Dermis blood vessel endothelial cell (primary cell): ENCODE measurements at places on chromosomes 3 and 15.

- DNase-seq: peak; percentile 57
Observed at GRCh38 chr3:169558371-169558770, 105.1 kb downstream of the MECOM start.

DNA sequence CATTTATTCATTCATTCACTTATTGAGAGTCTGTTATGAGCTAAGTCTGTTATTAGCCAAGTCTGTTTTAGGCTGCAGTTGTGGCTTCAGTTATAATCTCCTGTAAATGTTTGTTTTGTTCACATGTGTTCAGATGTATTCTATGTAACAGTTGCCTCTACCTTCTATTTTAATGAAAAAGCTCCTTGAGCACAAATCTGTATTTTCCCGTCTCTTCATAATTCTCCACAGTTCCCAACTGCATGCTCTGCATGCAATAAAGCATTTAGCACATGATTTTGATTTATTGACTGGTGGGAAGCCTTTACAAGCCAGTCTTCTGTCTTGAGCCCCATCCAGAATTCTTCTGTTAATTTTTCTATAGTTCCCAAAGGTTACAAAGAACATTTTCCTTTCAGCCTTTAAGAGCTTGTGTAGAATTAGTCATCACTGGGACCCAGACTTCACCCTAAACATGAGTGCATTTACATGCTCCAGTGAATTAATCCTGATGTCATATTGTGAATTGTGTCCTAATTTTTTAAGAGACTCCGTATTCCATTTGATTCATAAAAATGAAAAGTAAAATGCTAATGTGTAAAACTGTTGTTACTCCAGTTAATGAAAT, 122.3 kb upstream of the NR2E3 start:
- DNase-seq: no peak

- DNase-seq: peak; percentile 71
Observed at GRCh38 chr3:174949523-174949922, 90.4 kb downstream of the NAALADL2 start.

DNA sequence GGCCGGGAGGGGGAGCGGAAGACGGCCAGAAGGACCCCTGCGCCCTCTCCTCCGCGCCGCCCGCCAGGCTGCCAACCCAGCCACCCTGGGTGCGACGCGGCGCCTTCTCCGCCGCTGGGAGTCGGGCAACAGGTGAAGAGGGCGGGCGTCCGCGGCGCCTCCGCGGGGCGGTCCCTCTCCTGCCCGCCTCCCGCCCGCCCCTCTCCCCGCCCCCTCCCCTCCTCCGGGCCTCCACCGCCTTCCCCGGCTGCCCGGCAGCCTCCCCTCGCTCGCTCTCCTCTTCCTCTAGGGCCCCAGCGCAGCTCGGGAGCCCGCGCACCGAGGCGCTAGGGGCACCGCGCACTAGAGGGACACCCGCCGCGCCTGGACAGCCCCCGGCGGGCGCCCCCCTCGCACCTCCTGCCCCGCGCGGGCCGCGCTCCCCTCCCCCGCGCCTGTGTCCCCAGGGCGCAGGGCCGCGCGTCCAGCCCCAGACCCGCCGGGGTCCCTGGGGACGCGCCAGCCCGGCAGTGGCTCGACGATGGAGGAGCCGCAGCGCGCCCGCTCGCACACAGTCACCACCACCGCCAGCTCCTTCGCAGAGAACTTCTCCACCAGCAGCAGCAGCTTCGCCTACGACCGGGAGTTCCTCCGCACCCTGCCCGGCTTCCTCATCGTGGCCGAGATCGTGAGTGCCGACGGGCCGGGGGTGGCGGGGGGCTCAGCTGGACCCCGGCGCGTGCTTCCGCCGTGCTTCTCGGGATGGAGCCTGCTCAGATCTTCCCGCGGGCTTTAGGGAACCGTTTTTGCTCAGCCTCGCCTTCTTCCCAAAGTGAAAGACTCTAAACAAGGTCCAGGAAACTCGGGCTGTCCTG, at the start of gene CMTM8:
TSS of gene CMTM8 (plus strand) at position 228 of the 854 bp plus-strand sequence. CDS start at position 521, 293 bp downstream.
- peak; percentile 66 for DNase-seq

DNA sequence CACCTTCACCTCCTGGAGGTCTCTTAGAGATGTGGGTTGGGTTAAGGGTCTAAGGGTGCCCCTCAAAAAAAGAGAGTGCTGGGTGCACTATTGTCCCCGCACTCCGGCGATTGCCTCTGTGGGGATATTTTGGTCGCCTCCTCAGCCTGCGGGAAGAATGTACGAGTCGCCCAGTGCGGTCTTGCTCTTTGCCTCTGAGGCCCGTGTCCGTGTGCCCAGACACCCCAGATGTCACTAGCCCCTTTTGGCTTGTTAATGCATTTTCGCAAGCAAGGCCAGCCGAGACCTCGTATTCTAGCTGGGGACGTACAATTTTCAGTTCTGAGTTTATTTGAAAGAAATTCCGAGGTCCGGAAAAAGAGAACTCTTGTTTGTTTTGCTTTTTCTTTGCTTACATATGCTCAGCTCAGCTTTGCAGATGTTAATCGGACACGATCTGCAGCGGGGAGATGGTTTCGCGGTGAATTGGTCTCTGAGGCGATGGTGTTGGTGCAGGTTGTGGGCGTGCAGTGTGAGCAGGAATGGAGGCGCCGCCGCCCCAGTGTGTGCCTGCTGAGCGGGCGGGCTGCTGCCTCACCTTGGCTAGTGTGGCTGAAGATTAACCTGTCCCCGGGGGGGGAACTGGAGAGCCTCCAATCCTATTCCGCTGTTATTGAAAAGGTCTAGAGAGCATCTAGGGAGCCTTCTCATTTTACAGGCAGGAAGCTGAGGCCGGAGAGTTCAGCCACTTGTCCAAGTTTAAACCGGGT, 1.4 kb downstream of the ST6GAL1 start:
- DNase-seq: peak; percentile 53

DNA sequence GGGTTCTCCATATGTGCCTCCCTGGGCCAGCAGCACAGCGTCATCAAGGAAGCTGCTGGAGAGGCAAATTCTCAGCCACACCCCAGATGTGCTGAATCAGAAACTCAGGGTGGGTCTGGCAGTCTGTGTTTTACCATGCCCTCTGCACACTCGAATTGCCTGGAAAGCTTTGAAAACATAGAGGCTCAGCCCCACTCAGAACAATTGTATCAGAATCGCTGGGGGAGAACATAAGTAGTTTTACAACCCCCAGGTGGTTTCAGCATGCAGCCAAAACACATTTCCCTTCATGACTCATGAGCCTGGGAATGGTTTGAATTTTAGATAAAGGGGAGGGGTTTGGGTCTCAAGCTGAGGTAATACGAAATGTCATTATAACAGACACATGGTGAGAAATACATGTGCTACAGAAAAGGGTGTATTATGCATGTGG, 9.6 kb downstream of the TGM4 start:
- peak; percentile 95 for DNase-seq

- no peak for DNase-seq
Observed at GRCh38 chr15:76791511-76791910, 113.6 kb downstream of the SCAPER start.

DNA sequence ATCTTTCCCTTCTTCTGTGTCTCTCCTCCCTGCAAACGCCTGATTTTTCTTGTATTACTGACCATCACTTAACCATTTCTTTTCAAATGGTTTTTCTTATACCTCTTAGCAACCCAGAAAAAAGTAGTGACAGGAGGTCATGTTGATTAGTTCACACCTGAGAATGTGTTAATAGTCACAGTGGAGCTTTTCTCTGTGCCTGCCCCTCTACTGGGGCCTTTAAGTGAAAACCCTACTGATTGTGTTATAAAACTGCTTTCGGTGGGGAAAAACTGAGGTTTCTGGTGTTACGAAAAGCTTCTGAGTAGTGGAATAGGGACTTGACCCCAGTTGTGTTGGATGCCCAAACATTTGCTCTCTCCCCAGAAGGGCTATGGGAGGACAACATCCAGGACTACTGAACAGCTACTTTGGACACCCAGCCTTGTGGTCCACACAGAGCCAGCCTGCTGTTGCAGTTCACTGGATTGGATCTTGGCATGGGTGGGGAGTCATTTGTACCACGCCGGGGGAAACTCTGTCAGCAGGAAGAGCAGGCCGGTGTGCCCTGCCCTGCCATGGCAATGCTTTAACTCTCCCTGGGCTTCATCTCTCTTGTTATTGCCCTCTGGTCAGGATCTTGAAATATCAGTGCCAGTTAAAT, 10.3 kb downstream of the GPR87 start:
- DNase-seq: no peak

DNA sequence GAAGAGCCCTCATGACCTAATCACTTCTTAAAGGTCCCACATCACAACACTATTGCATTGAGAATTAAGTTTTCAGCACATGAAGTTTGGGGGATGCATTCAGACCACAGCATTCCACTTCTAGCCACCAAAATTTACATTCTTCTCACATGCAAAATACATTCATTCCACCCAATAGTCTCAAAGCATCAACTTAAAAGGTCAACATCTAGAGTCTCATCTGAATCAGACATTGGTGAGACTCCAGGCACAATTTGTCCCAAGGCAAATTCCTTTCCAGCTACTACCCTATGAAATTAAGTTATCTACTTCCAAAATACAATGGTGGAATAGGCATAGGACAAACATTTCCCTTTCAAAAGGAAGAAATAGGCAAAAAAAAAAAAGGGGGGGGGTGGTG, 64.9 kb downstream of the PLSCR2 start:
- DNase-seq: no peak

DNA sequence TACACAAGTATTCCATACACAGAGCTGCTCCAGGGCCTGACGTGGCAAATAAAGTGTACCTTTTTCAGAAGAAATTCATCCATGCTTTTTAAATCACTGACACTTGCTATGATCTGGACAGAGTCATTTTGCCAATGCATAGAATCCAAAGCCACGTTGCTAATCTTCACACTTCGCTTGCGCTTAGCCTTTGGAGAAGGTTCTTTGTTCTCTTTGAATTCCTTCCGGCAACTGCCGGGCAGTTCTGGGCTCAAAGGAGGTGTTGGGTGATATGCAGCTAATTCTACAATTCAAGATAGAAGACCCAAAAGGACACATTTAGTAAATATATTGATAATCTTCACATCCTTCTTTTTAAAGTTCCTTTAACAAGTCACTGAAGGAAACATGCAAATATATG, 69.9 kb downstream of the NR2E3 start:
- DNase-seq: no peak

DNA sequence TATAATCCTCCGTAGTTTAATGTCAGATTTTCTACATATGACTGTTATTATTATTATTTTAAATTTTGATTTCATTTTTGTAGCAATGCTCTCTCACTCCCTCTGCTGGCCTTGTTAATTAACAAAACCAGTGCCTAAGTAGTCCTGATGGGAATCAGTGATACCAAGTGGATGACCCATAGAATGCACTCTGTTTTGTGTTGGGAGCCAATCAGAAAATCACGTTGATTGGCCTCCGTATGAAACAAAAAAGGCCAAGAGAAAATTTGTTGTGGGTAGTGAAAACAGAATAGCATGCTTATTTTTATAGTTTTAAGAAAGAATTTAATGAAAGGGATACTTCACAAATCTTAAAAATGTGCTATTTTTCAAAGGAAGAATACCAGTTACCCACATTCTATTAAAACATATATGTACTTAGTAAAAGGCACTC, 34.4 kb upstream of the MEIS2 start:
- DNase-seq: peak; percentile 70

DNA sequence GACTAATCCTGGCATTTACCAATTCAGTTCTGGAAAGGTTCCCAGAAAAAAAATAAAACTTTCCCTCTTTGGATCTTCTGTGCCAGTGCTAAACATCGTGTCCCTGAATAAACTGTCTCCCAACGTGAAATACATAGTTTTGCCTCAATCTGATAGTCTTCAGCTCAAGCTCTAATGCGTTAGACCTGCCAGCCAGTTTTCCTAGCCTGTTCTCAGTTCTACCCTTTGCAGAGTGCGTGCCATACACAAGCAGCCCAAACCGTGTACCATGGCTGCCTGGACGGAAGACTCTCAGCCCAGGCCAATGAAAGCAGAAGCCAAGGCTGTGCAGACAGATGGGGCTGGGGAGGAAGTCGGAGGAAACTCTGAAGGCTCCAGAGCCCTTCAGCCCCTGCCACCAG, 11.4 kb upstream of the OCA2 start:
- DNase-seq: no peak

- DNase-seq: peak; percentile 2
Observed at GRCh38 chr15:73325191-73325861, 43.4 kb downstream of the HCN4 start.

DNA sequence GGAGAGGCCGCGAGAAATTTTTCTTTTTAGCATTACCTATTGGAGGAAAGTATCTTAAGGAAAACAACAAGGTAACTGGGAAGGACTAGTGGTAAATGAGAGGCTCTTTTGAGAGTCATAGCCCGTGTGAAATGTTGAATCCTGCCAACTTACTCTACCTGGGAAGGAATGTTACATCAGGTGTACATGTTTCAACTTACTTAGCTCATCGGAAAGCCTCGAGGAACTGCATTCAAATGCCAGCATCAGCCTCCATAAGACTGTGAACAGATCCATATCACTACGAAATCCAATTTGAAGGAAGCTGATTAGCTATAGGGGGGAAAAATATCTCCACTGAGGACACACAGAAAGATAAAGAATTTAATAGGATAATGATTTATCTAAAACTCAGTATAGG, 72.3 kb upstream of the PDZRN3 start:
- no peak for DNase-seq

GRCh38 chr3:50606596-50606995, 5.0 kb downstream of the CISH start:
- no peak for DNase-seq

DNA sequence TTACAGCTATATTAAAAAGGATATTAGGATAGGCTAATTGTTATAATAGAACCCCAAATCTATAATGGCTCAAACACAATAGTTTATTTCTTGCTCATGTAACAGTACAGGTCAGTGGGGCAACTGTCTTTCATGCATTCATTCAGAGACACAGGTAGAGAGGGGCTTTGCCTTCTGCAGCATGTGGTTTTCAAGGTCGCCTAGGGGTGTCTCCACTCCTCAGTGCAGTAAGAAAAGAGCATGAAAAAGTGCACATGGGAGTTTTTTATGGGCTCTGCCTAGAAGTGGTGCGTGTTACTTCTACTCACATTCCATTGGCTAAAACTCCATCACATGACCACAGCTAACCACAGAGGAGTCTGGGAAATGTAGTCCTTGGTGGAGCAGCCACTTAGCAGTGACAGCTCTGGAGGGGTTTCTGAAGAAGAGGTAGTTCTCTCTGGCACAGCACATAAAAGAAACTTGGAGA, 1.8 kb downstream of the ZBTB38 start:
- peak; percentile 95 for DNase-seq

DNA sequence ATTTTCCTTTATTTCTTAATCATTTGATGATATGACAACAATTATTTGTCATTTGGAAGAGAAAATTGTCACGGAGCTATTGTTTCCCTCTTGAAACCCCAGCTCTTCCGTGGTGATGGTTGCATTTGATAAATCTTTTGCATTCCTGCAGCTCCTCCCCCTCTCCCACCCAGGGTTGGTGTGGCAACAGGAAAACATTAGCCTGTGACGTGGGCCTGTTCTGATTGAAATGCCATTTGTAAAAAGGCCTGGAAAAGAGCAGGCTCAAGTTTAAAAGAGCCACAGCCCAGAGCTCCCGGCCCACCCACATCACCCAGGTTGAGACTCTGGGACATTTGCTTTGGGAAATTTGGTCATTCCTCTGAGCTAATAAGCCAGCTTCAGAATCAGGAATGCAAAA, 282.5 kb downstream of the RPLP1 start:
- peak; percentile 6 for DNase-seq
